ENCODE measurements at places on chromosomes 3 and 15.

GRCh38 chr15:85350395-85350794, 30.0 kb upstream of the AKAP13 start:
- no peak for DNase-seq

DNA sequence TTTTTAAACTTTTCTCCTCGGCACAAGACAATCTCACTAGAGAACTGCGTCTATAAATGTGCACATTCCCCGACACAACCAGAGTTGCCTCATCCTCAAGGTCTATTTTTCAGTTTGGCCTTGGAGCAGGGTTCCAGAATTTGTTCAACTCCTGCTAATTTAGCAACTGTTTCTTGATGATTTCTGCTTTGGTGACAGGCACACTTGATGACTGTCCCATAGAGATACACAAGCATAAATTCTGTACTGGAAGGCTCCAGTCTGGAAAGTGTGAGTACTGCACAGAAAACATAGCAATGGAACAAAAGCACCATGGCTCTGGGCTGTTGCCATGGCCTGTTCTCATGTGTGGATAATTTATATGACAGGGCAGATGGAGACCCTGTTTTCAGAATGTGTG, 379.6 kb upstream of the PDZRN3 start:
- DNase-seq: no peak

GRCh38 chr3:185744997-185745843, 79.6 kb downstream of the IGF2BP2 start:
- no peak for DNase-seq

GRCh38 chr15:40769274-40770146, at the start of gene C15orf62:
C15orf62 (plus strand) TSS chr15:40769980; CDS start chr15:40770496, 516 bp downstream.
- no peak for DNase-seq

GRCh38 chr3:180707896-180708295, 28.6 kb upstream of the CCDC39 start:
- DNase-seq: no peak

DNA sequence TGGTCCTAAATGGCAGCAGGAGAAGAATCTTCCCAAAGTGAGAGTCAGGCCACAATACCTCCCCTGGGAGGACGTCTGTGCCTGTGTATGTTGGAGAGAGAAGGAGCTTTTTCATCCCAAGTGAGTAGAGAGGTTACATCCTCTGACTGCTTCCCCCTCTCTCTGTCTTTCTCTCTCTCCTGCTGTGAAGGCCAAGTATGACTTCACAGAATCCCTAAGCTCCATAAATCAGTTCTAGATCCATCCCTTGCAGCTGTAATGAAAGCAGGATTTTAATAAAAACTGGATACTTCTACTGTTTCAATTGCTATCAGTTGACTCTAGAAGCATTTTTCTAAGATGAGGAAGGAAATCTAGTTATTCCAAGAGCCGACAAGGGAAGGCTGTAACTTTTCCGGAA, 389.1 kb upstream of the PROK2 start:
- DNase-seq: no peak

- no peak for DNase-seq
Observed at GRCh38 chr15:91264651-91265351, 164.7 kb downstream of the SV2B start.

GRCh38 chr3:175329373-175329772, 470.2 kb downstream of the NAALADL2 start:
- DNase-seq: no peak

GRCh38 chr3:158836312-158836711, 34.5 kb downstream of the MFSD1 start:
- DNase-seq: no peak

DNA sequence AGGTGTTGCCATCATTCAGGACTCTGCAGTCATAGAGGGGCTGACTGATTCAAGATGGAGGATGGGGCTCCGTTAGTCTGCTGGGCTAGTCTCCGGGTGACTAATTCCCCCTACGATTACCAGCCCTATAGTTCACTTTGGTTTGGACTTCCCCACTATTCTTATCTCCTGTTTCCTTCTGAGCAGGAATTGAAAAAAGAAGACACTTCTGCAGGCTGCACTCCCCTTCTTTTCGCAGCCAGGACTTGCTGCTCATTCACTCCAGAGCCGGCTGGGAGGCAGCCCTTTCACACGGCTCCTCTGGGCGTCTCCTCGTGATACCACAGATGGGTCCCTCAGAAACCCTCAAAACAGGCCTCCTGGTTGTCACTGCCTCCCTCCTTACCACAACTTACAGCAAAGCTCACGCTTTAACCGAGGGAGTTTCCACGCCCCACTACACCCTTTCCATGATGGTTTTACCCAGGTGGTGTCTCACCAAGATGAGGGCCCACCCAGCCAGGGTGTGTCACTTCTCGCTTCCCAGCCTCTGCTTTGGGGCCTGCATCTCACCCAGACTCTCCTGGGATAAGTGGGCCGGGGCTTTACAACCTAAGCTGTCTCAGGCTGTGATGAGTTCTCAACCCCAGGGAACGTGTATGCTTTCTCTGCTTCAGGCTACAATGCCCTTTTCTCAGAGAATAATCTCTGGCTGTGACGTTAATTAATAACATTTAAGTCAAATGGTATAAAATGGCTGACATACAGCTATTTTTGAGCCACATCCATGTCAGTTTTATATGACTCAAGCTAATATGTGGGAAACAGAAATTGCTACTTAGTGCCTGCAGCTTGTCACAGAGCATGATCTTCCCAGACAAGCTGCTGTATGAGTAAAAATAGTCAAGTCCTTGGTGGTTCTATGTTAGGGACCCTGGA, 11.9 kb downstream of the CX3CR1 start:
- no peak for DNase-seq

DNA sequence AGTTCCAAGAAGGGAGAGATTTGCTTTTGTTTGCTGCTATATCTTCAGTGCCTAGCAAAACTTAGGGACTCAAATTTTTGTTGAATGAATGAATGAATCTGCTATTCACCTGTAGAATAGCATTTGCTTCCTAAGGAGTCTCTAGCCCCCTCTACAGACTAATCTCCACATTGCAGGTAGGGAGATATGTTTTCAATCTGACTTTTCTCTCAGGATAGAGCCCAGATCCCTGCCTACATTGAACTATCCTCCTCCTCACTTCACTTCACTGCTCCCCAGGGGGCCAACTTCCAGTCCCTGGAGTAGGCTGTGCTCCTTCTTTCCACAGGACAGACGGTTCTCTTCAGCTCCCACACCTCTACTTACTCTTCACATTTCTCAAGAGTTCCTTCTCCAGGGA, 81.9 kb upstream of the PTX3 start:
- DNase-seq: no peak

- DNase-seq: no peak
Observed at GRCh38 chr15:74320352-74321247, 46.8 kb downstream of the CYP11A1 start.
